DMS79 treated with DMSO at 0.1 percent for 48 hours (cell line): ENCODE measurements at places on chromosomes 13 and 19.

- DNase-seq, result peak; percentile 34
Observed at GRCh38 chr19:49361438-49362047, 673 bp downstream of the TEAD2 start.

GRCh38 chr13:113365971-113366588, 2.1 kb upstream of the GRTP1 start:
- no peak for DNase-seq

- DNase-seq, result no peak
Observed at GRCh38 chr13:32472194-32472621, 44.3 kb upstream of the N4BP2L1 start.

DNA sequence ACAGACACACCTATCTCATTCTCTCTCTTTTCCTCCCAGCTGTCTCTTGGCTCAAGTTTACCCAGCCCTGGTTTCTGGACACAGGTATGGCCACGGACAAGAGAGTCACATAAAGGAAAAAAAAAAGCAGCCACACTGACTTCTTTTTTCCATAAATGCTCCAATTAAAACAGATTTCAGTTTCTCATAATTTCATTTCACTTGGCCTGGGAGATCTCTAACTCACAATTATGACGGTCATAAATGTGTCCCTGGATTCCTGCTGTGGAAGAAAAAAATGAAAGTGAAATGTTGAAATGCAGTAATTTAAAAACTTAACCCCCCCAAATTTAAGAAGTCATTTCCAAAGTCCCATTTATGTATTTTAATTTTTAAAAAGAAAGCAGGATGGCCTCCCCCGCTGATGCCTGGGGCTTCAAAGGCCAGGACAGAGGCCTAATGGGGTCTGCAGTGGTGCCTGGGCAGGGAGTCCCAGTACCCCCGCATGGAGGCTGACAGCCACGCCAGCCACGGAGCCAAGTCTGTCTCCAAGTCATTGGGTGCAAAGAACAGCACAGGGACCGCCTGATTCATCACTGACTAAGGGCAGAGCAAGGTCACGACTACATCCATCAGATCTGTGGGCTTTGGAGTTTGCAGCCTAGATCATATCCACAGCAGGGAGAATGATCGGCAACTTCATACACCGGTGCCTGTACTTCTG, 79.7 kb downstream of the TSHZ3 start:
- DNase-seq, result no peak

- no peak for DNase-seq
Observed at GRCh38 chr19:44850641-44851109, 4.6 kb downstream of the NECTIN2 start.

GRCh38 chr19:10872546-10873107, 1.3 kb downstream of the CARM1 start:
- DNase-seq, result no peak

GRCh38 chr13:19329365-19329764, 147.7 kb upstream of the TUBA3C start:
- no peak for DNase-seq

DNA sequence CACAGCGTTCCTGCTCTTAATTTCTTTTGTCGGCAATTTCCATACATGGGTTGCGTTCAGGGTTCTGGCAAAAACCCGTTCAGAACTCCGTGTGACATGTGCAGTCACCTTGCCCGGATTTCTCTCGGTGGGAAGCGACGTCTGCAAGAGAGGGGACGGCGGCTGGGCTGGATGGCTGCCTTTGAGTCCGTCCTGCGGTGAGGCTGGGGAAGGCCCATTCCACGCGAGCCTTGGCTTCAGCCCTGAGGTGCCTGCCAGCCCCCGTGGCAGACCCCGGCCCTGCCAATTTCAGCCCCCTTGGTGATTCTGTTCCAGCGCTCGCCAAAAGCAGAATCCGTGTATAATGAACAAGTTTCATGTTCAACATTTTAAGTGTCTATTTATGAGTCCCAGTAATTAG, 72.6 kb upstream of the TSHZ3 start:
- DNase-seq, result no peak

GRCh38 chr19:8238251-8238650, 29.1 kb downstream of the CERS4 start:
- no peak for DNase-seq

- DNase-seq, result peak; percentile 51
Observed at GRCh38 chr19:588741-589692, 664 bp upstream of the HCN2 start.

DNA sequence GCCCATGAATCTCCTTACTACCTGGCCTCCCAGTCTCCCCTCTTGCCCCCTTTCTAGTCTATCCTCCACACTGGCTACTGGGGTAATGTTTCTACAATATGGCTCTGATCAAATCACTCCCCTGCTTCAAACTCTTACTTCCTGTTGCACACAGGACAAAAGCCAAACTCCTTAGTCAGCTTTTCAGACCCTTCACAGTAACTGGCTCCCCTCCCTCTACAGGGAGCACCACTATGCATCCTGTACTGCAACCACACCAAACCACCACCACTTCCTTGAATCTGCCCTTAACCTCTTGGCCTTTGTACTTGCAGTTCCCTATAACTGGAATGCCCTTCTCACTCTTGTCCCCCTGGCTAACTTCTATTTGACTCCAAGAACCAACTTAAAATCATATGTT, 32.2 kb downstream of the DEDD2 start:
- no peak for DNase-seq

GRCh38 chr19:40144947-40145748, 46.1 kb upstream of the MAP3K10 start:
- DNase-seq, result no peak

GRCh38 chr13:76314495-76314894, 571.7 kb downstream of the KCTD12 start:
- no peak for DNase-seq

DNA sequence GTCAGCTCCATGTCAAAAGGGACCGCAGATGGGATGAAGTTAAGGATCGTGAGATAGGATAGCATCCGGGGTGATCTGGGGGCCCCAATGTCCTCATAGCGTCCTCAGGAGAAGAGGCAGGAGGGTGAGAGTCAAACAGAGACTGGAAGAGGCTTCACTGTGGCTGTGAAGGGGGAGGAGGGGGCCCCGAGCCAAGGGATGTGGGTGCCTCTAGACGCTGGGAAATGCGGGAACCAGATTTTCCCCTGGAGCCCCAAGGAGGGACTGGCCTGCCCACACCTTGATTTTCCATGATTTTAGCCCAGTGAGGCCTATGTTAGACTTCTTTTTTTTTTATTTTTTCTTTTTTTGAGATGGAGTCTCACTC, 61.2 kb downstream of the GNG7 start:
- DNase-seq, result no peak

DNA sequence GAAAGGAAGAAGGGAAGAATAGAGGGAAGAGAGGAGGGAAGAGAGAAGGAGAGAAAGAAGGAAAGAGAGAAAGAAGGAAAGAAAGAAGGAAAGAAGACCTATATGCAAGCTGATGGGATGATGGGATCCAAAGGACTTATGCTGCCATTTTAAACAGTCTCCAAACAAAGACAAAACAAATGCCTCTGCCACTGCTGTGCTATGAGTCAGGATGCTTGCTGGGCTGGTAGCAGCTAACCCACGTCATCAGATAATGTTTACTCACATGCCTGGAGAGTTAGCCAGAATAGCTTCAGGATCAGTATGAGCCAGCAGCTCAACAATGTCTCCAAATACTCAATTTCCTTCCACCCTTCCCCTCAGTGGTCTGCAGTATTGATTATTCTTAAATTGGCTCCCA, 12.0 kb upstream of the ZNF274 start:
- DNase-seq, result no peak

DNA sequence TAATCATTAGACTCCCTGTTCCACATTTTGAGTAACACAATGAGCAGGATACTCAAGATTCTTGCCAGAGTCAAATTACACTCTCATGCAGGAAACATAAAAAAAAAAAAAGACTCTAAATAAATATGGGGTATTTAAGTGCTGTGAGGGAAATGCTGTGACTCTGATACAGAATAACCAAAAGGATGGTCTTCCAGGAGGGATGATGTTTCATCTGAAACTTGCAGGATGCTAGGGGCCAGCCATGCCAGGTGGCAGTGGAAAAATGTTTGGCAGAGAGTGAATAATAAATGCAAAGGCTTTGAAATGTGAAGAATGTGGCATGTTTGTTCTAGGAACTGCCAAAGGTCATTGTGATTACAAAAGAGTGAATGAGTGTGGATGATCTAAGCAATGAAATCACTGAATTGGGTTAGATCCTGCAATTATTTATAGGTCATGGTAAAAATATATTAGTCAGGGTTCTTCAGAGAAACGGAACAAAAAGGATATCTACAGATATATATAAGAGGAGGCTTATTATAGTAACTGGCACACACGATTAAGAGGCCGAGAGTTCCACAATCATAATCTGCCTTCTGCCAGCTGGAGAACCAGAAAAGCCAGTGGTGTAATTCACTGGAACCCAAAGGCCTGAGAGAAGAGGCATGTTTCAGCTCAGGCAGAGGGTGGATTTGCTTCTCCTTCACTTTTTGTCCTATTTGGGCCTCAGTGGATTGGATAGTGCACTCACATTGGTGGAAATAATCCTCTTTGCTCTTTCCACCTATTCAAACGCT, 1832.8 kb upstream of the MIR17HG start:
- DNase-seq, result peak; percentile 15

- DNase-seq, result no peak
Observed at GRCh38 chr19:15971224-15971780, 22.5 kb downstream of the OR10H4 start.

DNA sequence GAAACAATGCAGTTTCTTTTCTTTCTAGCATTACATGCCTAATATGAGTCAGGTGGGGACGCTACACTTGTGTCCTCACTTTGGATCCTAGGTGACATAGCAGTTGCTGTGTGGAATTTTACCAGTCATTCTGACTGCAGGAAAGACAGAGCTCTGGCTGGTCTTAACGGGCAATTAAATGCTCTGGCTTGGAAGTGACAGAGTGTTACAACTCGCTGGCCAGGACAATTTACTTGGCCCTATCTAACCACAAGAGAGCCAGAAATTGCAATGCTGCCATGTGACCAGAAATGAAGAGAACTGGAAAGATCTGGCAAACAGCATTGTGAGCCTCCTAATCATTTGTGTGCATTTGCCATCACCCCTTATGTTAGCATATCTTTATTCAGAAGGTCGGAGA, 351.1 kb downstream of the DCT start:
- peak; percentile 24 for DNase-seq

DNA sequence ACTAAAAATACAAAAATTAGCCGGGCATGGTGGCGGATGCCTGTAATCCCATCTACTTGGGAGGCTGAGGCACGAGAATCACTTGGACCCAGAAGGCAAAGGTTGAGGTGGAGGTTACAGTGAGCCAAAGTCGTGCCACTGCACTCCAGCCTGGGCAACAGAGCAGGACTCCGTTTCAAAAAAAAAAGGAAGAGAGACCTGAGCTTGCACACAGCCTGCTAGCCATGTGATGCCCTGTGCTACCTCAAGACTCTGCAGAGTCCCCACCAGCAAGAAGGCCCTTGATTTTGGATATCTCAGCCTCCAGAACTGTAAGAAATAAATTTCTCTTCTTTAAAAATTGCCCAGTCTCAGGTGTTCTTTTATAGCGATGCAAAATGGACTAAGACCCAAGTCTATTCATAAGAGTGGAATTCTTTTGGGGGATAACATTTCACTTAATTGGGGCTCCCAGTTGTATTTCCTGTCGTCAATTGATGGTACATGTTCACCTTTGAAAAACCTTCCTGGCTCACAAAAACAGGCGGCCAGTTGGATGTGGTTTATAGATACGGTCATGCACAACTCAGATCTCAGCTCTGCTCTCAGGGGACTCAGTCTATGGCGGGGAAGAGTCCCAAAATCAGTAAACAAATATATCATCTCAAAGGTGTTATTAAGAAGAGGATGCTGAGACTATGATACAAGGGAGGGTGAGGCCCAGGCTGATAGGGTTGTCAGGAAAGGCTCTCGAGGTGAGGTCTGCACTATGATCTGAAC, 2.4 kb upstream of the CHERP start:
- no peak for DNase-seq

- DNase-seq, result no peak
Observed at GRCh38 chr13:110268061-110268460, 38.9 kb downstream of the COL4A1 start.

DNA sequence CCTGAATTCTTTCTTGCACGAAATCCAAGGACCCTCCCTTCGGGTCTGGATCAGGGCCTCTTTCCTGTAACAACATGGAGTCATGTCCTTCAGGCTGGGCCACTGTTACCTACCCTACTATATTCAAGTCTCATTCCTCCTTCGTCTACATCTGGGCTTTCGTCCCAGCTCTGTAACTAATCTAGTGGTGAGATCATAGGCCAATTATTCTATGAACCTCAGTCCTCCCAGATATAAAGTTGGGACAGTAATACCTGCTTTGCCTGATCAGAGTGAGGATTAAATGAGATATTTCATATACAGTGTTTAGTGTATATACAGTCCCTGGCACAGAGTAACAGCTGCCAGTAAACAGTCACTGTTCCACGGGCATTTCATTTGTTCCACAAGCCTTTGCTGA, 48.3 kb upstream of the ATP12A start:
- no peak for DNase-seq

DNA sequence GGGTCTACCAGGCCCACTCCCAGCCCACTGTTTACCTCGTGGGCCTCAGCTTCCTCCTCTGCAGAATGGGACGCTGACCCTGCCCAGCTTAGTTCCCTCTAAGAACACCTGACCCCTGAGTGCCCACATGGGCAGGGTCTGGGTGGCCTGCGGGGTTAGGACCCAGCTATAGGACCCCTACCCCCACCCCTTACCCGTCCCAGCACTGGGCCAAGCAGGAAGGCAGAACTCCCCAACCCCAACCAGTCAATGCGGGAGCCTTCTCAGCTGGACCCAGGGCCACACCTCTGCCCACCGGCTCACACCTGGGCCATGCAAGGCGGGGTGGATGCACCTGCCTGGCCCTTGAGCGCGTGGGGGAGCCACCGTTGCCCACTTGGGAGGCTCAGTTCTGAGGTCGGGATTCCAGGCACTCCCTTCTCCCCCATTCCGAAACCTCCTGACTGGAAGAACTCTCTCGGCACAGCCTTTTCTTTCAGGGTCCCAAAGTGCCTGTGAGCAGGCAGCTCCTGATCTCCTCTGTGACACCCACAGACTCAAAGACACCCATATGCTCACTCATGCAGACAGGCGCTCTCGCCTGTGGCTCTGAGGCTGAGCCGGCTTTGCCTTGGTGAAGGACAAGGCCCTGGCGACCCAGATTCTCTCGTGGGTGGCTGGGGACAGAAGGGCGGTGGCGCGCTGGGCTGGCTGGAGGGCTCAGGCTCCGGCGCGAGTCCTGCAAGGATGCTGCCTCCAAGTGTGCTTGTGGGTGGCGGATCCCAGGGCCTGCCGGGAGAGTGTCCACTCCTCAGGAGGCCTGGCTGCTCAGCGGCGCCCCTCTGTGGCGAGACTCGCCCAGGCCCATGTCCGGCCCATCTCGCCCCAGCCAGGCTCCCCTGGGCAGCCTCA, 27.9 kb upstream of the PARP4 start:
- DNase-seq, result no peak

DNA sequence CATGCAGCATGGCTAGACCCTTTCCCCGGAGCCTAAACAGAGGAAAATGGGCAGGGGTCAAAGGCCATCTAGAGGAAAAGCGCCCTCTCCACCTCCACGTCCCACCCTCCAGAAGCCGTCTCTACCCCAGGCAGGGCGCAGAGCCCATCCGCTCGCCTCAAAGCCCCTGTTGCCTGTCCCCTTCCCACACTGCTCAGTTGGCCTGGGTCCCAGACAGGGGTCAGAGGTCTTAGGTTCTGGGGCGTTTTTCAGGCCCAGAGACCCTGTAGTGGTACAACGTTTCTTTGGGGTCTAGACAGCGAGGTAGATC, 285 bp downstream of the TMEM143 start:
- DNase-seq, result no peak

- no peak for DNase-seq
Observed at GRCh38 chr19:14400951-14401431, 18.1 kb downstream of the DDX39A start.
